ENCODE measurements at places on chromosomes 2 and 18. TPM values are rescaled to one million over a fixed set of nuclear protein-coding genes. Genes with fewer than 3 reads are reported as not detected.

The COLEC12 gene
- 0.05 TPM for total RNA-seq

The WDPCP gene
- 10.0 TPM for total RNA-seq

GRCh38 chr18:34697891-34698290 is 12.2 kb upstream of the DTNA start:
- peak; percentile 19 for DNase-seq

- DNase-seq, result no peak
Observed at GRCh38 chr2:71824436-71824835, 323.2 kb downstream of the CYP26B1 start.

DNA sequence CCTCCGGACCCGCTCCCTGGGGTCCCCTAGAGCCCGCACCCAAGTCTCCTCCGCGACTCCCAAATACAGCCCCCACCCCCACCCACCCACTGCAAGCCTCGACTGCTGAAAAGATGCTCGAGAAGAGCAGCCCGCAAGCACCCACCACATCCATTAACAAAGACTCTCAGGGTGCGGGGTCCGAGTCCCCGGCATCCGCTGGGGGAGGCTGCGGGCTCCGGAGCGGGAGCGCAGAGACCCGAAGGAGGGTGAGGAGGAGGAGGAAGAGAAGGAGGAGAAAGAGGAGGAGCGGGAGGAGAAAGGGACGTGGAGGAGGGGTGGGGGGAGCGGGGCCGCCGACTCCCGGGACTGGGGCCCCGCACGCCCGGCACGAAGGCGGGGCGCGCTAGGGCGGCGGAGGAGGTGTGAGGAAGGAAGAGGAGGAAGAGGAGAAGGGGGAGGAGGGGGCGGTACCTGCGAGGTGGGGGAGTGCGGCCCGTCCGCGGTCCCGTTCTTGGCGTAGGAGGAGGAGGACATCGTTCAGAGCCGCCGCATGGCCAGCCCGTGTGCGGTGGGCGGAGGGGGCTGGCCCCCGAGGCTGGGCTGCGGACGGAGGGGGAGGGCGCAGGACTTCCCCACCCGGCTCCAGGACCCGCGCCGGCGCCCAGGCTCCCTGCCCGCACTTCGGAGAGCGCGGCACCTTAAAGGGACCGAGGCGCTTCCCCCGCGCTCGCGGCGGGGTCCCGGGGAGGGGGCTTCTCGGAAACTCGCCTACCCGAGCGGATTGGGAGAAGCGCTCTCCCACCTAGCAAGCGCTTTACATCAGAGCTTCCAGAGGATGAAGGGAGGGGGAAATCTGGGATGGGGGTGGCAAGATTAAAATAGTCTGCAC is at the start of gene CACNB4:
Gene CACNB4, minus strand, starts transcription at position 549 of the 871 bp plus-strand sequence.
- DNase-seq, result peak; percentile 15

DNA sequence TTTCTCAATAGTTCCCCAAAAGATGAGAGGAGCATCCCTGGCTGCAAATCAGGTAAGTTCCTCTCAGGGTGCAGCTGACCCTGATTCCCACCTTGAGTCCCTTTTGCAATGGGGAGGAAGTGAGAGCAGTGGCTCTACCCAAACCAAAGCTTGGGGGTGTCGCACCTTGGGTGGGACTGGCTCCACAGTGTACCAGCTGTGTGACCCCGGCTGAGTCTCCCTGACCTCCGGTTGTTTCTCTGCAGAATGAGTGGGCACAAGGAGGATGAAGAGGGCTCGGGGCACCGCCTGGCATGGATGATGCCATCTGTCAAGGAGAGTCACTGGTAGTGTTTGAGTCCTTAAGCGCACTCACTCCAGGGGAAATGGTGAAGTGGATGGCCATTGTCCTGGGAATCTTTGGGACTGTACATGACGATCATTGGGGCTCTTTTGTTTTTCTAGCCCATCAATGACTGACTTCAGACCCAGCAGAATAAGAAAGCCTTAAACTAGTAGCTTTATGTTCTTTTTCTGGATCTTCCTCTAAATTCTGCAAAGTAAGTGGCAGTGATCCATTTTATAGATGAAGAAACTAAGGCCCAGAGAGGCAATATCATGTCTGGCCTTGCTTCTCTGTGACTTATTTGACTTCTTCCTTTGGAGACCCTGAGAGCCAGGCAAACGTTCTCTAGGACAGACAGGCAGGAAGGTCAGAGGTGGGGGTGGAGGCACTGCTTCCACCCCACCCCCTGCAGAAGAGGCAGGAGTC is 106.3 kb upstream of the ST3GAL5 start:
- DNase-seq, result no peak

DNA sequence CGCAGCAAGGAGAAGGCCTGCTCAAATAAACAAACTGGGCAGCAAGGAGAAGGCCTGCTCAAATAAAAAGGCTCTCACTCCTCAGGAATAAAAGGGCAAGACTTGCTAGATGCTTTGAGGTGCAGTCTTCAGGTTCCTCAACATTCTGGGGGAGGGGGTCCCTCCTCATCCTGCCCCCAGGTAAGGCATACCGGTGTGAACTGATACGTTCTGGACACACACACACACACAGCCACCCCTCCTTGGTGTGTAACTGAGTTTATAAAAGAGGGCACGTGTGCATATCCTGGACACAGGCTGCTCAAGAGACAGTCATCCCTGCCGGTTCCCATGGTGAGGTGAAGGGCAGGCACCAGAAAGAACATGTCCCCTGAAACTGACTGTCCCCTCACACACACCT is 4.5 kb downstream of the TEX261 start:
- DNase-seq, result no peak

DNA sequence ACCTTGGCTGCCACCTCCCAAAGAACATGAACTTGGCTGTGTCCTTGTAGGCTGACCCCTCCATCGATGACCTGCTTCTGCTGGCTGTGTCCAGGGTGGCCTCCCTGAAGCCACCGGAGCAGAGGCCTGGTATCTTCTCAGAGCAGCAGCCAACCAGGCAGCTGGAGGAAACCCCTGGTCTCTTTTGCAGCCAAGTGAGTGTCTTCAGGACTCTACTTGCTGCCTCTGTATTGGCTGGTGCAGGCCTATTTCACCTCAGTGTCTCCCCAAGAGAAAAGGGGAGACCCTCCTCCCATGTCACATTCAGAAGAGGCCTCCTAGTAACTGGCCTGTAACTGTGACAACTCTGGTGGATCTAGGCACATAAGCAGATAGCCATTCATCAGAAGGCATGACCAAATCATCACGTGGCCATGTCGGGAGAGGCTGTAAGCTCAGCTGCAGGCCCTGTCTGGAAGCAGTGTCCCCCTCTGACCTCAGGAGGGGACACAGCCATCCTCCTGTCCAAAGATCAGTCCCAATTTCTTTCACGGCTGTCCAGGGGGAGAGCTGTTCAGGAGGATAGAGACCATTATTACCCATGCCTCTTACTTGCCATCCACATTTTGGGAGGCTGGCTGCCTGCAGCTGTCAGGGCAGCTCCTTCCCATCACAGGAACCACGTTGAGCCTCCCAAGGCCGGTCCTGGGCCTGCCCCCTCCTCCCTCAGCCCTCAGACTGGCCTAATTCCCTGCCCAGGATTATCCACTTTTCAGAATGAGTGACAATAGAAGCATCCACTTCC is 20.9 kb upstream of the ROCK2 start:
- no peak for DNase-seq

GRCh38 chr18:38557006-38557405 is 991.4 kb upstream of the CELF4 start:
- DNase-seq, result no peak

- no peak for DNase-seq
Observed at GRCh38 chr2:238165288-238165921, 6.6 kb downstream of the ERFE start.

GRCh38 chr2:197705912-197706838 is 1.0 kb downstream of the MARS2 start:
- no peak for DNase-seq
